ENCODE measurements at places on chromosomes 7 and 10. TPM values are rescaled to one million over a fixed set of nuclear protein-coding genes. Genes with fewer than 3 reads are reported as not detected.

The TMEM178B gene
- total RNA-seq = 1.6 TPM

The OR2A12 gene
- not detected for total RNA-seq

The ST8SIA6 gene
- total RNA-seq = 0.04 TPM

The RPEL1 gene
- 0.07 TPM for total RNA-seq

The ITIH2 gene
- total RNA-seq = 0.29 TPM

The TFEC gene
- not detected for total RNA-seq

The COL13A1 gene
- 0.63 TPM for total RNA-seq

The RSPH10B2 gene
- total RNA-seq = 0.07 TPM

The TMEM225B gene
- 1.2 TPM for total RNA-seq

The ZMIZ2 gene
- total RNA-seq = 36.4 TPM

The NEUROD6 gene
- not detected for total RNA-seq

The ITGB8 gene
- total RNA-seq = 0.81 TPM

The FKBP9 gene
- total RNA-seq = 71.5 TPM

The USP6NL gene
- total RNA-seq = 12.8 TPM

The IFIT1B gene
- total RNA-seq = not detected

The ZPBP gene
- not detected for total RNA-seq

The HOXA6 gene
- total RNA-seq = 1.8 TPM

The HOXA7 gene
- 4.9 TPM for total RNA-seq

The UPK3BL1 gene
- total RNA-seq = 13.0 TPM

The OR2A1 gene
- not detected for total RNA-seq

The HGF gene
- total RNA-seq = 0.01 TPM

The XRCC2 gene
- total RNA-seq = 5.4 TPM

The PNLIPRP3 gene
- not detected for total RNA-seq

The OPALIN gene
- not detected for total RNA-seq

The PLXNA4 gene
- 1.9 TPM for total RNA-seq

The LRRN3 gene
- 0.05 TPM for total RNA-seq

The TRIM74 gene
- total RNA-seq = 0.31 TPM

The APBB1IP gene
- total RNA-seq = 9.1 TPM

The CALY gene
- 0.54 TPM for total RNA-seq

The OPN1SW gene
- not detected for total RNA-seq

The AKR1C4 gene
- 0.30 TPM for total RNA-seq

The GATA3 gene
- 4.5 TPM for total RNA-seq

The SOSTDC1 gene
- total RNA-seq = not detected

The VSTM4 gene
- total RNA-seq = 0.35 TPM

The ARMC10 gene
- 30.1 TPM for total RNA-seq

The METTL27 gene
- 11.5 TPM for total RNA-seq

The CYP26A1 gene
- total RNA-seq = 2.9 TPM

The PCDH15 gene
- total RNA-seq = not detected

The MORN4 gene
- 8.7 TPM for total RNA-seq

The CPXM2 gene
- total RNA-seq = not detected

The RNLS gene
- total RNA-seq = 8.0 TPM

The MYH16 gene
- 0.56 TPM for total RNA-seq

The VCL gene
- 148 TPM for total RNA-seq

The CADPS2 gene
- total RNA-seq = 0.13 TPM

The LRGUK gene
- 0.32 TPM for total RNA-seq

The TWIST1 gene
- total RNA-seq = 3.8 TPM

Measured in A549 treated with CORT108297 at 1 μM for 4 hours (cell line).